ENCODE measurements at places on chromosomes 16 and 17.

- no peak for DNase-seq
Measured at GRCh38 chr17:79792341-79792871, 4.5 kb downstream of the CBX8 start.

- DNase-seq = no peak
Measured at GRCh38 chr16:80041410-80041809, 440.9 kb upstream of the MAF start.

GRCh38 chr16:82384017-82384416, 214.0 kb upstream of the MPHOSPH6 start:
- DNase-seq = no peak

- peak; percentile 46 for DNase-seq
Measured at GRCh38 chr17:45338023-45338781, 21.4 kb upstream of the MAP3K14 start.

DNA sequence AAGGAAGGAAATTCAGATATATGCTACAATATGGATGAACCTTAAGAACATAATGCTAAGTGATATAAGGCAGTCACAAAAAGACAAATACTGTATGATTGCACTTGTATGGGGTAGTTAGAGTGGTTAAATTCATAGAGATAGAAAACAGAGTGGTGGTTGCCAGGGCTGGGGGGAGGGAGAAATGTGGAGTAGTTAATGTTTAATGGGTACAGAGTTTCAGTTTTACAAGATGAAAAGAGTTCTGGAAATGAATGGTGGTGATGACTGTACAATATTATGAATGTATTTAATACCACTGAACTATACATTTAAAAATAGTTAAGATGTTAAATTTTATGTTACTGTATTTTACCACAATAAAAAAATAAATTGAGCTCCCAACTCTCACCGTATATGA, 157.9 kb downstream of the TOX3 start:
- DNase-seq = no peak

- DNase-seq = no peak
Measured at GRCh38 chr16:80300876-80301275, 239.9 kb upstream of the DYNLRB2 start.

- no peak for DNase-seq
Measured at GRCh38 chr17:56292578-56292977, 139.3 kb downstream of the ANKFN1 start.

DNA sequence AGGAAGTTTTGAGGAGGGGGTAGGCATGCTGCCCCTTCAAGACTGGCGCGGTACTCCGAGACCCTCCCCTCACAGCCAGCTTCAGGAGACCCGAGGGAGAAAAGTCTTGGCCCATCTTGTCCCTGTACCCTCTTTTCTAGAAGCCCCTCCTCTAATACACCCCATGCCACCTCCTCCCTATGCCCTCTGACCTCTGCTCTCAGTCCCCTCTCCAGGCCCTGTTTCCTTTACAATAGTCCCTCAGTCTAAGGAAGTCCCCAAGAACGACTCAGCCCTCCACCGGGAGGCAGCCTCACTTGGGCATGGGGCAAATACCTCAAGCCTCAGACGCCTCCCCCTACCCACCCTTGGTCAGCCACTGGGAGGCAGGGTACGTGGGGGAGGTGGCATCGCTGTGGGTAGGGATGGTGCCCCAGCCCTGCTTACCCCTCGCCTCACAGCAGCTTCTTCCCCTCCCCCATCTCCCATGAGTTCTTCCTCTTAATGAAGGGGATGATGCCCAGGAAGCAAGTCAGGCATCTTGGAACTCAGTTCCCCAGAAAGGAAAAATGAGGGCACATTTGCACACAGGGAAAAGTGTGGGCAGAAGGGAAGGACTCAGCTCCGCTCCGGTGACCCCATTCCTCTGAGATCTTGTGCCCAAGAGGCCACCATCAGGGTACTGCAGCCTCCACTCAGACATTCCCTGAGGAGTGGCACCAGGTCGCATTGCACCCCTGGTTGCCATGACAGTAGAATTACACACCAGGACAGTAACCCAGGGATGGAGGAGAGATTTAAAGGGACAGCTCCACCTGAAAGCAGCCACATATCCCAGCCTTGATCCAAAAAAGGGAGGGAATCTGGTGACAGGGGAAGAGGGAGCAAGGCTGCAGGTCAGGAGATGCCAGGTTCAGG, 6.2 kb downstream of the MPP2 start:
- DNase-seq = no peak

- no peak for DNase-seq
Measured at GRCh38 chr17:48522031-48522653, 8.7 kb downstream of the HOXB1 start.

DNA sequence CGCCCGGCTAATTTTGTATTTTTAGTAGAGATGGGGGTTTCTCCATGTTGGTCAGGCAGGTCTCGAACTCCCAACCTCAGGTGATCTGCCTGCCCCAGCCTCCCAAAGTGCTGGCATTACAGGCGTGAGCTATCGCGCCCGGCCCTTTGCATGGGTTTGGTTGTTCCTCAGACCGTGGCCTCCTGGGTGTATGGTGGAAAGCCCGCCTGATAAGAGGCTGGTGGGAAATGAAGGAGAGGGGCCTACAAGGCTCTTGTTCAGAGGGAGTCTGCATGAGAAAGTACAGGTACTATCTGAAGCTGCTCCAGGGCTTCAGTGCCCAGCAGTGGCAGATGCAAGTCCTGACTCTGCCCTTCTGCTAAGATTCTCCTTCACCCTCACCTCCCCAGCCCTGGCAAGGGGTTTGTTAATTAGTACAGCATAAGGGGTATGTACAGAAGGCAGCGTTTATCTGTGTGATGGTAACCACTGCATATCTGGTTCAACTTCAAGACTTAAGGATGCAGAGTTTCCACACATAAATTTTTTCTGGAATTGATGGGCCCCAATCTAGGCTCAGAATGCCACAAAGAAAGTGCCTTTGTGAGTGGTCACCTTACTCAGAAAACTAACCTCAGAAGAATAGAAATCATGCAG, 24.2 kb downstream of the GRB7 start:
- DNase-seq = no peak

- no peak for DNase-seq
Measured at GRCh38 chr17:69869667-69870066, 205.4 kb upstream of the KCNJ16 start.

DNA sequence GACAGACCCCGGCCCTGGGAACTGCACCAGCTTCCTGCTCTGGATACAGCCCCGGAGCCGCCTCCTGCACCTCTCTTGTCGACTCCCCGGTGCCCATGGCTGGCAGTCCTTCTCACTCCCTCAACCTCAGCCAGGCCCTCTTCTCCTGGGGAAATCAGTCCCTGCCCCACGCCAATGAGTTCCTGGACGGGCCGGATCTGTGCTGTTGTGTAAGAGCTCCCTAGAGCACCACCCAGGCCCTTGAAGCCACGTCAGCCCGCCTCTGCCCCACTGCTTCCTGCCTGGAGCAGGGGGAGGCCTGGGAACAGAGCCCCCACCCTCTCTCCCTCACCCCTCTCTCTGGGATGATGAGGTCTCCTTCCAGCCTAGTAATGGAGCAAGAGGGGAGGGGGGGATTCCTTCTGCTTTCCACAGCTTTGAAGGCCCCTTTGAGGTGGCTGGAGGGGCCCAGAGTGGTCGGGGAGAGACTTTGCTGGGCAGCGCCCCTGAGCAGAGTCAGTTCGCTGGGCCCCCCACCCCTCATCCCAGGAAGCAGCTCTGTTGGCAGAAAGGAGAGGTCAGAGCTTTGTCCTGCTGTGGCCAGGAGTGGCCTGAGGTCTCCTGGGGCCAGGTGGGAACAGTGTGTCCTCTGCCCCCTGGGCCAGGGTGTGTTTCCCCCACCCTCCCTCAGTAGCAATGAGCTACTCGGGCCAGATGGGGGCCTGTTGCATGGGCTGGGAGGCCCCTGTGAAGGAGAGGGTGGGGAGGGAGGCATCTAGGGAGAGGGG, 3.8 kb downstream of the PRR29 start:
- DNase-seq = no peak

DNA sequence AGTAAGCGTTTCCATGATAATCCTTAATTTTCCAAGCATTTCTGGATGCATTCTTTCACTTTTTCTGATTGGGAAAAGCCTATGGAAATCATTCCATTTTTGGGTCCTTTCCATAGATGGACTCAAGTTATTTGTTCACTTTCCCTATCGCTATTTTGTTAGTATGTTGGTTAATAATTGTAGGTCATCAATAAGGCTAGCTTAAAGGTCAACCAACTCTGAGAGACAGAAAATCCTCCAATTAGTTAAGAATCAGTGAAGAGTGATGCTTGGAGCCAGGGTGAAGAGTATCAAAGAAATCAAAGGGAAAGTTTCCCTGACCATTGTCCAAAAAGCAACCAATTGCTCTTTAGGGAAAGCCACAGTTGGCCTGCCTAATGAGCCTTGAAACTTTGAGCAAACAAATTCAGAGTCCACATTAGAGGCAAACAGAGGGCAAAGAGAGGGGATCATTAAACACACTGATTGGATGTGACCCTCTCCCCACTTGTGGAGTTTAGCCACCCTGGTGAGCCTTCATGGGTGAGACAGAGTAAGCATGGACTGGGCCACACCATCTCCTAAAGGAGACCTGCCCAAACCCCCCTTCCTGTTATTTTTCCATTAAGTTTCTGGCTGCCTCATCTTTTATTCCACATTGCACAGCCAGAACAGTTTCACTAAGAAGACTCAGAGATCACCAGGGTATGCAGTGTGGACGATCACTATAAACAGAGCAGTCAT, 133.4 kb upstream of the DYNLRB2 start:
- no peak for DNase-seq

- no peak for DNase-seq
Measured at GRCh38 chr17:41992576-41992975, 24.7 kb downstream of the DNAJC7 start.

DNA sequence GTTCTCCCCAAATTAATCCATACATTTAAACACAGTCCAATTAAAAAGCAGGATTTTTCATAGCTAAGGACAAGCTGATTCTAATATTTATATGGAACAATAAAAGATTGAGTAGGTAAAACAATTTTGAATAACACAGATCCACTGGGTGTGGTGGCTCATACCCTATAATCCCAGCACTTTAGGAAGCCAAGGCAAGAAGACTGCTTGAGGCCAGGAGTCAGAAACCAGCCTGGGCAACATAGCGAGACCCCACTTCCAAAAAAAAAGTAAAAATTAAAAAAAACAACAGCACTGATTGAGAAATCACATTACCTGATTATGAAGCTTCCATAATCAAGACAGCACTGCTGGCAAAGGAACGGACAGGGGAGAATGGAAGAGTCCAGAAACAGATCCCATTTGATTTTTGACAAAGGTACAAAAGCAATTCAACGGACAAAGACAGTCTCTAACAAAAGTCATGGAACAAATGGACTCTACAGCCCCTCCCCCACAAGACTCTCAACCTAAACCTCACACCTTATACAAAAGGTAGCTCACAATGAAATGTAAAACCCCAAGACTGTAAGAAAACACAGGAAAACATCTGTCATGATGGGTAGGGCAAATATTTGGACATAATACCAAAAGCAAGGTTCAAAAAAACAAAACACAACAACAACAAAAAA, 17.9 kb downstream of the USP7 start:
- no peak for DNase-seq

DNA sequence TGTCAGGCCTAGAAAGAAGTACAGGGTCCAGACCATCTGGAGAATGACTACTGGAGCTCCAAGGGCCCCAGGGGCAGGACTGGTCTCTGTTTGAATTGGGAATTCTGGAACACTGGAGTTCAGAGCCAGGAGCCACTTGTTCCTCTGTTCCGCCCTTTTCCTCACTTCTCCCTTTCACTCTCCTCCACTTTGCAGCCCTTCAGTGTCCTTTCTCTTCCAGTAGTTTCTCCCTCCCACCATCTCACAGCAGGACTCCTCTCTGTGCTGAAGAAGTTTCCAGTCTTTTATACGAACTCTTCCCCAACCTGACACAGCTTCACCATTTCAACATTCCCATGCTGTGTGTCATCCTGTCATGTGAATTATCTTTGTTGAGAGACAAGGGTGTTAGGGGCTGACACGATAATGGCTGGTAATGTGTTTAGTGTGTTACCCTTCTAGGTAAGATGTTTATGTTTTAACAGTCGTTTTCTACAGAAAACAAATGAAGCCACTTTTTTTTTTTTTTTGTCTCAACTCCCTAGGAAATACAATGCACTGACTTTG, 180.3 kb upstream of the MYOCD start:
- no peak for DNase-seq

- no peak for DNase-seq
Measured at GRCh38 chr17:50028736-50029120, 27.2 kb upstream of the ITGA3 start.

GRCh38 chr17:11896199-11896598, 101.1 kb downstream of the ZNF18 start:
- DNase-seq = no peak

DNA sequence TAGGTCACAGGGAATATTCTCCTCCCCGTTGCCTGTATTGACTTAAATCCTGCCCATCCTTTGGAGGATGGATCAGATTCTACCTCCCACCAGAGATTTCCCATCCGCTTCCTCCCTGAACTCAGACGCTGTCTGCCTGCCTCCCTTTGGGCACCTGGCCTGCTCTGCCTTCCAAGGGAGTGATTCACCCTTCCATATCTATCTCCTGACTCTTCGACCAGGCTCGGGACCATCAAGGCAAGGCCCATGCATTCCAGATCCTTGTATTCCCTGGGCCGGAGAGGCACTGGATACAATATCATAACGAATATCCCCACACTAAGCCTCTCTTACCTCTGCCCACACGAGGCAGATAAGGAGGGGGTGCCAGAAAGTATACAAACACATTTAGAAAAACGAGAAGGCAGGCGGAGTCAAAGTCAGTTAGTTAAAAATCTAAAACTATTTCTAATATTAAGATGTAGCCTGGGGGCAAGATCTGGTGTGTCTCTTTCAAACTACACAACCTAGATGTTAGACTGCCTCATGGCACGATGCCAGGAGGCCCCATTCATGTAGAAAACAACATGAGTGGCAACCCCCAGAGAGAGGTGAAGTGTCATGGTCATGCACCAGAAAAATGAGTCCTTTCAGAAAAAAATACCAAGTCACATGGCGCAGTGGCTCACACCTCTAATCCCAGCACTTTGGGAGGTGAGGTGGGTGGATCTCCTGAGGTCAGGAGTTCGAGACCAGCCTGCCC, 9.2 kb downstream of the PMP22 start:
- DNase-seq = no peak

- no peak for DNase-seq
Measured at GRCh38 chr17:31313982-31314781, at the start of gene EVI2B. Gene EVI2B (minus strand): TSS chr17:31314054. CDS start chr17:31305609, 8,445 bp downstream.

DNA sequence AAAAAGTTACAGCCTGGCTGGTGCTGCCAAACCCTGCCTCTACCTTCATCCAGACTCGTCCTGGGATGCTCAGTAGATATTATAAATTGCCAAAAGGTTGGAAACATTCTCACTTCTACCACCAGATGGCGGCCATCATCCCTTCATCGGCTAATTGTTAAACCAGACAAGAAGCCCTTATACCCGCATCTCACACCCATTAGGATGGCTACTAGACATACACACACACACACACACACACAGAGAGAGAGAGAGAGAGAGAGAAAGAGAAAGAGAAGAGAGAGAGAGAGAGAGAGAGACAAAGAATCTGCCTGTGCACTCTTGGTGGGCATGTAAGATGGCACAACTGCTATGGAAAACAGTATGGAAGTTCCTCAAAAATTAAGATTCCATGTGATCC, 15.0 kb upstream of the SCIMP start:
- DNase-seq = peak; percentile 73

GRCh38 chr17:29084541-29085146, 41.7 kb downstream of the PIPOX start:
- no peak for DNase-seq
